Osteoblast (primary cell): ENCODE measurements at places on chromosomes 1 and 21. TPM values are rescaled to one million over a fixed set of nuclear protein-coding genes. Genes with fewer than 3 reads are reported as not detected.

Gene RSPH1
- total RNA-seq = 0.29 TPM in 1 of 2 replicates, not detected in the other

DNA sequence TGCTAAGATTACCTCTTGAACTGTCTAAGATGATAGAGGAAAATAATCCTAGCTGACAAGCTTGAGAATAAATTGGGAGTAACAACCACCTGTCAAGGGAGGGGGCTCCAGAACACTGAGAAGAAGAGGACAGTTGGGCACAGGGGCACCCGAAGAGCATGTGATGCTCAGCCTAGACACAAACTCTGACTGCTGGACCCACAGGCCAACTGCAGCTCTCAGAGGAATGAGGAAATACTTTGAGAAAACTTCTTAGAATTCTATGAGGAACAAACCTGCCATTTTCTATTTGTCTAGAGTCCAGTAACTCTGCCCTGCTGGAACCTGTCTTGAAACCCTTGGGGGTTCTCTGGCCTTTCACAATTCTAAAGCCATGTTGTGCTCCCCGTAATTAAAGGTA is 124.1 kb upstream of the KCNK2 start:
- H3K27me3 ChIP-seq = no peaks in the 10 kb centered on the region
- DNase-seq = no peak
- H3K27ac ChIP-seq = peak overlapping the region; percentile 95
- H3K4me1 ChIP-seq = peaks cover 26% of the 10 kb centered on the region

DNA sequence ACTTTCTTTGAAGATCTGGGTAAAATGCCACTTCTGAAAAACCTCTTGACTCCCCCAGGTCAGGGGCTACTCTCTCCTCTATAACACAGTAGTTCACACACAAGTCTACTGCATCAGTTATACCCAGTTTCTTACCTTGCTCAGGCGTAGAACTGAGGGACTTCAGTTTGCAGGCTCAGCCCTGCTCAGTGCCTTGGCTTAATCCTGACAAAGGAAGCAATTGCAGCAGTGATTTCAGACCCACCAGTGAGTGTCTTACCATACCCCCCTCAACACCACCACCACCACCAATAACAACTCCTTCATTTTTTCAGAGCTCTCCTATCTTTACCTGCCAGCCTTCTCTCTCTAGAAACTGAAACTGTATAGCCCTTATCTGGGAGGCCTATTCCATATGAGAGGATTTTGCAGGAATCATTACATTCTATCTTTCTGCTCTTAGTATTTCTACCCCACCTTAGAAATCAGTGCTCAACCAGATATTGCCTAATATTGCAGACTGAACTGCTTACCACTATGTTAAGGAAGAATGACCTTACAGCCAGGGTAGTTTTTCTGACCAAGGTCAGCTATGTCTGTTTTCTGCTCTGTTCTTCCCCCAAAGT is 105.5 kb upstream of the S1PR1 start:
- H3K36me3 ChIP-seq = no peaks in the 10 kb centered on the region
- H3K27ac ChIP-seq = no peak overlapping the region
- H3K4me3 ChIP-seq = no peak overlapping the region
- H3K4me1 ChIP-seq = peaks cover 4% of the 10 kb centered on the region
- H3K27me3 ChIP-seq = no peaks in the 10 kb centered on the region

- no peak overlapping the region for H3K4me3 ChIP-seq
- H3K4me1 ChIP-seq = no peaks in the 10 kb centered on the region
- H3K36me3 ChIP-seq = no peaks in the 10 kb centered on the region
- DNase-seq = no peak
- no peaks in the 10 kb centered on the region for H3K27me3 ChIP-seq
- no peak overlapping the region for H3K27ac ChIP-seq
Measured at GRCh38 chr21:24988941-24989340, 618.3 kb downstream of the MRPL39 start.

DNA sequence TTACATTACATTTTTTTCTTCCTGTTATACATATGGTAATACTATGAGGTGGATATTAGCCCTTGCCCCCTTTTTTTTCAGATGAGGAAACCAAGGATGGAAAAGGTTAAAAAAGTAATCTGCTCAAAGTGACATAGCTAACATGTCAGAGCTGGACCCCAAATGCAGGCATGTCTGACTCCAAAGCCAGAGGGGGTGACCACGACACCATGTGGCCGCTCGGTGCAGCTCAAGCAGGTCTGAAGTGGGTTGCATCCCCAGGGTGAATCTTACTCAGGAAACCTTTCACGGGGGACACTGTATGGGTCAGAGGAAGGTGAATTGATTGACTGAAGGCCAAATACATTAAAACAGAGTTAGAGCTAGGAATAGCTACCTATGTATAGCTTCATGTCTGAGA is 34.8 kb downstream of the CD34 start:
- H3K4me3 ChIP-seq = no peak overlapping the region
- H3K4me1 ChIP-seq = no peaks in the 10 kb centered on the region
- H3K36me3 ChIP-seq = no peaks in the 10 kb centered on the region
- peak; percentile 68 for DNase-seq
